ENCODE measurements at places on chromosomes 1 and 21. TPM values are rescaled to one million over a fixed set of nuclear protein-coding genes. Genes with fewer than 3 reads are reported as not detected.
A peak's percentile ranks its signal among the peaks of the same experiment; 100 is the strongest.

DNA sequence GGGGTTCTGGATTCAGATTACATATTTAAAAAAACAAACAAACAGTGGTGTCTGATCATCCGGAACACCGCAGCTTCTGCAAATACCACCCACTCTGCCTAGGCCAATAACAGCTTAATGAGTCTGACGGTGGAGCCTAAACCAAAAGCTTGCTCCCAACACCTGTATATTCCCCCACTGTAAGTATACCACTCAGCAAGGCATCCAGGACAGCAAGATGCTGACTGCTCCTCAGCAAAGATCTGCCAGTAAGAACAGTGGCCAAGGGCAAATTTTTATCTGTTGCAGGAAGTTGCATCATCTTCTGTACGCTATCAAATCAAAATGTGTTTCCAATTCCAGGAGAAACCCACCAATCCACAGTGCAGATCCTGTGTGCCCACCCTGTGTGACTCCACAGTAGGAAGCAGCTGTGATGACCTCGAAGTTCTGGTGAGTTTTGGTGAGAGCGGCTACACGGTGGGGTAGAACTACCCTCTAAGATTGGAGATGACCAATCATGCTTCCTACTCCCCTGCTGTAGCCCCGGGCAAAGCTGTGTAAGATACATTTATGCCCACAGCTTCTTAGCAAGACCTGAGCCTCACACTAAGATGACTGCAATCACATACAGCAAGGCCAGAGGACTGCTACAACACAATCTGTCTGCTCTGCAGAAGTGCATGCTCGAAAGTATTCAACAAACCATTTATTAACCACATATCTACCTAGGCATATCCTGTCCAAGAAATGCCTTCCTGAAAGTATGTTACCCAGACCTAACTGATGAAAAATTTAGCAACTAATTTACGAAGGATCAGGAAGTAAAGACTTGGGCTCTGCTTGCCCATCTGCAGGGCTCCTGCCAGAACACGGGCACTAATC lies 30.5 kb downstream of the SIPA1L2 start:
- no peak overlapping the region for H3K4me3 ChIP-seq
- peaks cover 35% of the 10 kb centered on the region for H3K4me1 ChIP-seq
- H3K27ac ChIP-seq, result no peak overlapping the region
- peaks cover 5% of the 10 kb centered on the region for H3K36me3 ChIP-seq
- no peak for DNase-seq

DNA sequence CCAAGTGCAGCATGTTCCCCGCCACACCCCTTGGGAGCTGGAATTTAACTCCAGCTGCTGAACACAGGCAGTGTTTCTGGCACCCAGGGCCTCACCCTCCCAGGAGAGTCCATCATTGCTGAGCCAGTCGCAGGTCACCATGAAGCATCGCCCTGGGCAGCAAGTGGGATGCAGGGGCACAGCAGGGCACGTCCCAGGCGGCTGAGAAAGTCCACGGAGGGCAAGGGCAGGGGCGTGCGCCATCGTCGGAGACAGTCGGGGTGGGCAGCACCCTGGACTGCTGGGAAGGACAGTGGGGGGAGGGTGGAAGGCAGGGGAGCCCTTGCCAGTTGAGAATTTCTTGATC lies 69.2 kb upstream of the PDE9A start:
- H3K36me3 ChIP-seq, result peaks cover 3% of the 10 kb centered on the region
- no peak overlapping the region for H3K27ac ChIP-seq

GRCh38 chr21:32143241-32143939 lies 135.5 kb downstream of the MIS18A start:
- no peak overlapping the region for H3K27ac ChIP-seq
- H3K36me3 ChIP-seq, result no peaks in the 10 kb centered on the region
- H3K4me3 ChIP-seq, result no peak overlapping the region
- peaks cover 2% of the 10 kb centered on the region for H3K4me1 ChIP-seq

DNA sequence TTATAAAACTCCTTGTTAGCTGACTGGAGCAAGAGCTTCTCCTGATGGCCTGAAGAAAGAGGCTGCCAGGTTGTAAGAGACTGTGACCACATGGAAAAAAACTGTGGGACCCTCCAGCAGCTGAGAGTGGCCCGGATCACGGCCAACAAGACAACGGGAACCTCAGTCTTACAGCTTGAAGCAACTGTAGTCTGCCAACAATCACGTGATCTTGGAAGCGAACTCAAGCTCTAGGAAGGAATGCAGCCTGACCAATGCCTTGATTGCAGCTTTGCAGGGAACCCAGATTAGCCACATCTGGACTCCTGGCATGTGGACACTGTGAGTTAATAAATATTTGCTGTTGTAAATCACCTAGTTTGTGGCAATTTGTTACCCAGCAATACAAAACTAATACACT lies 442.6 kb upstream of the PRMT6 start:
- H3K4me3 ChIP-seq, result no peak overlapping the region
- H3K27me3 ChIP-seq, result no peaks in the 10 kb centered on the region

DNA sequence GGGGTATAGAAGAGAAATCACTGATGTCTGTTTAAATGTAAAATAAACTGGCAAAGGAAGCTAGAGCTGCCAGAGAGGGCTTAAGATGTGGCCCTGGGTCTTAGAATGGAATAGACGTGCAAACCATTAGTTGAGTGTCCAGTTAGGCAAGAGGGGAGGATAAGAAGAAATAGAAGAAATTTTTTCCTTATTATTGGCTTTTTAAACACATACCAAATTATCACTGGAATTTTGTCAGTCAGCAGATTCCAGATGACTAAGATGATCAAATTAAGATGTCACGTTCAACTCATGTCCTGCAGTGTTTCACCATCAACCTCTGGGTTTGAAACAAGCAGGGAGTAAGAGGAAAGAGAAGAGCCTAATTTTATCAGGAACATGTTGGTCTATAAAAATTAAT lies 71.6 kb upstream of the C1orf21 start:
- peaks cover 3% of the 10 kb centered on the region for H3K4me1 ChIP-seq
- peaks cover 19% of the 10 kb centered on the region for H3K27me3 ChIP-seq
- H3K36me3 ChIP-seq, result no peaks in the 10 kb centered on the region

GRCh38 chr1:36236302-36236701 lies 12.1 kb downstream of the THRAP3 start:
- no peaks in the 10 kb centered on the region for H3K27me3 ChIP-seq
- H3K36me3 ChIP-seq, result peaks cover 14% of the 10 kb centered on the region
- no peak overlapping the region for H3K4me3 ChIP-seq

DNA sequence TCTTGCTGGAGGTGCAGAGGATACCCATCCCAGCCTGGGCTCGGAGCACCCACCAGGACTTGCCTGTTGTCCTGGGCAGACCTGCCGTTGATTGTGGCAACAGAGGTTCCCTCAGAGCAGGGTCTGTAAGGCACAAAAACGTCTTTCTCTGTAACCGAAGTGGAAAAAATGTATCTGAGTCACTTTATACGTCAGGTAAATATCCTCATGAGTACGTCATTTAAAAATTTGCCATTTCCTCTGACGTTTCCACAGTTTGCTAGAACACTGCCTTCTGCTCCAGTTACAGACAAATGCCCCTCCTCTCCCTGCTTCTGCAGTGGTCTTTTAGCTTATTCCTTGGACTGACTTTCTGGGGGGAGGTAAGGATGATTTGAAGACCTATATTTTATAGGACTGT lies 326.8 kb downstream of the HHAT start:
- H3K4me3 ChIP-seq, result no peak overlapping the region
- DNase-seq, result no peak
- peaks cover 6% of the 10 kb centered on the region for H3K36me3 ChIP-seq
- H3K4me1 ChIP-seq, result no peaks in the 10 kb centered on the region

GRCh38 chr1:245046769-245047168 lies 108.0 kb upstream of the KIF26B start:
- H3K27me3 ChIP-seq, result peaks cover 1% of the 10 kb centered on the region
- H3K36me3 ChIP-seq, result peaks cover 3% of the 10 kb centered on the region
- no peak overlapping the region for H3K4me3 ChIP-seq
- no peak for DNase-seq
- peak overlapping the region; percentile 29 for H3K27ac ChIP-seq

The C4BPA gene
- not detected for total RNA-seq

The PLEKHA6 gene
- total RNA-seq, result 71.5 TPM
